ENCODE measurements at places on chromosomes 6 and 20.
A peak's percentile ranks its signal among the peaks of the same experiment; 100 is the strongest.

GRCh38 chr20:50111120-50111828 is 1.7 kb downstream of the UBE2V1 start:
- peak; percentile 64 for DNase-seq

DNA sequence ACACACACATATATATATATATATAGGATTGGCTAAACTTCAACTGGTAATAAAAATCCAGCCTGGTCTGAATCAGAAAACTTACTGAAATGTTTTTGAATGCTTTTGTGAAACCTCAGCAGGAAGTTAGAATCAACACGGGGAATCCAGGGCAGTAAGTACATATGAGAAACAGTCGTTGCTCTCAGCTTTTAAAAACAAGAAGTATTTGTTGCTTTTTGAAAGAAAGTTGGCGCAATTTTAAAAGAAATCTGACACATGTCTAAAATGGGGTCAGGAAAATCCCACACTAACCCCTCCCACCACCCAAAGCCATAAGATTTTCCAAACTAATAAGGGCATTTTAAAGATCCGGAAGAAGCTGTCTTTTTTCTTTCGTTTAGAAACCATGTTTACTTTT is 11.5 kb upstream of the CCDC170 start:
- no peak for DNase-seq

- no peak for DNase-seq
These were observed 52.5 kb downstream of the HIVEP2 start for GRCh38 chr6:142892254-142893021.

GRCh38 chr6:1409774-1410465 is 20.5 kb downstream of the FOXF2 start:
- DNase-seq: no peak

GRCh38 chr6:14079971-14080370 is 37.6 kb upstream of the CD83 start:
- no peak for DNase-seq

DNA sequence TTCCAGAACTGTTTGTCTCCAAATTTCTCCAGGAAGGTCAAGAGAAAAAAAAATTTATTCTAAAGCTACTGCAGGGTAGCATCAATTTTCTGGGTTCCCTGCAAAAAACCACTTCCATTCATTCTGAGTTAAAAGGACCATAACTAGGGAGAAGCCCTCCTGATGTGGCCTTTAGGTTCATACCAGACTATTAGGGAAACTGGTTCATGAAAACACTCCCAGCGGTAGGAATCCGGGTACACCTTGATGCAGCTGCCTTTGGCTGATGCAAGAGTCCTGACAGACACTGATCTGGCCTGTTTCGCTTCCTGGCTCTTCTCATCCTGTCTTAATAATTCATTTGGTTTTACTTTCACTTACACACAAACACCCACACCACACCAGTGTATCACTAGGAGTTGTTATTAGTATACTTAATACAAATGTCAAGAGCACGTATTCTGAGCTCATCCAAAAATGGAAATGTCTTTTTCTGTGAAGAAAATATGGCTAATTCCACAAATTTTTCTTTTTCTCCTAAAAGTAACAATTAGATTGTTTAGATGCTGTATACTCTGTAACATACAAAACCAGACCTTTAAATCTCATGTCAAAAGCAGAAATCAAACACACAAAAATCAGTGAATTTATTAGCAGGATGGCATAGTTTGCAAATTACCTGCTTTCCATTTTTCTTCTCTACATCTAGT is 38.4 kb upstream of the ARHGAP18 start:
- DNase-seq: peak; percentile 93

- no peak for DNase-seq
These were observed 12.3 kb downstream of the DCBLD1 start for GRCh38 chr6:117494694-117495318.

DNA sequence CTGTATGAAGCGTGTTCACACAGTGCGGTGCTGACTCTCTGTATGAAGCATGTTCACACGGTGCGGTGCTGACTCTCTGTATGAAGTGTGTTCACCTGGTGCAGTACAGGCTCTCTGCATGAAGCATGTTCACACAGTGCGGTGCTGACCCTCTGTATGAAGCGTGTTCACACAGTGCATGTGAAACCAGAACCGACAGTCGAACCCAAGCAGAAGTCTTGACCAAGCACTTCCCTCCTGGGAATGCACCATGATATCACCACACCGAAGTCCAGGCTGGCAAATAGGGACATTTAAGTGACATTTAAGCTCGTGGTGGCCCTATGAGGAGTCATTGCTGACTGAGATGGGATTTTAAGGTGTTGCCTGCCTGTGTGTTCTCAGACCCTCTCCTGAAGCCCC is 11.3 kb upstream of the SERPINB1 start:
- no peak for DNase-seq

DNA sequence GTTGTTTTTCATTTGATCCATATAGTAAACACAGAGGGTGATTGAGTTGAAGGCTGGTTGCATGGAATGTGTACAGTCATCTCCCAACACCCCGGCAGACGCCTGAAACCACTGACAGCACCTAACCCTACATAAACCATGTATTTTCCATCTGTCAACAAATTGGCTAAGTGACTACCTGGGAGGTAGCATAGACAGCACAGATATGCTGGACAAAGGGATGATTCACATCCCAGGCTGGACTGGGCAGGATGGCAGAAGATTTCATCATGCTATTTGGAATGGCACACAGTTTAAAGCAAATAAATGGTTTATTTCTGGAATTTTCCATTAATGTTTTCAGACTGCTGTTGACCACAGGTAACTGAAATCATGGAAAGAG is 4.4 kb upstream of the VIP start:
- DNase-seq: peak; percentile 66

DNA sequence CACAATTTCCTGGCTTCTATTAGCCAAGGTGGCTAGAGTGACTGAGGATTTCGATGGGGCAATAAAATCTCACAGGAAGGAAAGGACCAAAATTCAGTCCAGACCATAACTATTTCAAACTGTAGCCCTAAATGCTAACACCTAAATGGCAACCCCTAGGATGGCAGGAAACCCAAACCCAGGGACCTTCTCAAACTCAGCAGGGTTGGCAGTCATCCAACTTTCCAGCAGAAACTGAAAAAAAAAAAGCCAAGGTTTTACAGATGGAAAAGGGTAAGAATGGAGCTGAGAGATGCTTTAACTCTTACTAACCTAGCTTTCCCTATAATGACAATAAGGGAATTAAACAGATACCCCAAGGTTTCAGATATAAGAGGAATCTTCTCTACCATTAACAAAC is 10.5 kb downstream of the IBTK start:
- peak; percentile 7 for DNase-seq

DNA sequence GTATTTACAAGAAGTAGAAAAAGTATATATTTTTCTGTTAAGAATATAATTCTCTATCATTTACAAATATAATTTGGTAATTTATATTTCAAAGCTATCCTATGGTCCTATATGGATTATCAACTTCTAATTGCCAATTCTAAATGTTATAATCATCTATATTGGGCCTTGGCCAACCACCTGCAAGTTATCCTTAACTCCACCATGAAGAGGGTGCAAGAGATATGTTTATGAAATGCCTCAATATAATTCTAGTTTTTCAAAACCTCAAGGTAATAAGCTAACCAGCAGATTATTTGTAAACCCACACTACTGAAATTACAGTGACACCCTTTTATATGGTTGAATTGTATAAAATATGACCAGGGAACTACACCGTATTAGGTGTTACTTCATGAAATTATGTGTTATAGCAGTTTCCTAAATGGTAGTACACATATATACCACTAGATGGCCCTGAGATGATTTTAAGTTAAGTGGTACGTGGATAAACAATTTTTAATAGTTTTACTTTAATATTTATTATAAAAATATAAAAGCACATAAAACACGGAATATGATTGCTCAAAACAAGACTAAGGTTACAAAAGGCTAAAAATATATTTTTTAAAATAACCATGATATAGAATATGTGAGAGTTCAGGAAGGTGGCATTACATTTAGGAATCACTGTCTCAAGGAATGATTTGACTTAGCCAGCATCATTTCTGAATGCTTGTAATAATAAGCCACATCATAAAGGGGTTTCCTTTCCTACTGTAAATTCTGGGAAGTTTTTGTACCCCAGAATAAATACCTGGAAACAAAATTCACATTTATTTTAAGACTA is 9.8 kb upstream of the PNISR start:
- peak; percentile 39 for DNase-seq

DNA sequence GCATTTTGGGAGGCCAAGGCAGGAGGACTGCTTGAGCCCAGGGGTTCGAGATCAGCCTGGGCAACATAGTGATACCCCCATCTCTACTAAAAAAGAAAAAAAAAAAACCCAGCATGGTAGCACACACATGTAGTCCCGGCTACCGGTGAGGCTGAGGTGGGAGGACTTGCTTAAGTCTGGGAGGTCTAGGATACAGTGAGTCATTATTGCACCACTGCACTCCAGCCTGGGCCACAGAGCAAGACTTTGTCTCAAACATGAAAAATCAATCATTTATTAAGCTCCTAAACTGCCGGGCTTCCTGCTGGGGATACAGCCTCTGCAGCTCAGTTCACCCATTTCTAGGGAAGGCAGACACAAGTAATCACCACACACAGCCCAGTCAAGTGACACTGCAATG is 7.3 kb upstream of the USP45 start:
- peak; percentile 77 for DNase-seq

DNA sequence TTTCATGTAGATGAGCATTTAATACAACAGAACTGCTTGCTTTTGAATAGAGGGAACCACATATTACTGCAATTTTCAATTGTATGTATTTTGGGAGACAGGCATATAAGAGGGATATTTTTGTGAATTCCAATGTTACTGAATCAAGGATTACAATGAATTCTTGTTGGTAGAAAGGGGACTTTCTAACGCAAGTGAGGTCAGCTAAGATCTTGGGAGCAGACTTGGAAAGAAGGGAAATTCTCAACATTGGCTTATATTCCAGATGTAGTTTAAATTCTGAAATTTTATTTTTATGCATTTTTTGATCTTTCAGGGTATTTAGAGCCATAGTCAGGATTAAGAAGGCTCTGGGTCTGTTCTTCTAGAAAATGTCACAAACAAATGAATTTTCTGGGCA is 43.3 kb upstream of the CTAGE9 start:
- no peak for DNase-seq

DNA sequence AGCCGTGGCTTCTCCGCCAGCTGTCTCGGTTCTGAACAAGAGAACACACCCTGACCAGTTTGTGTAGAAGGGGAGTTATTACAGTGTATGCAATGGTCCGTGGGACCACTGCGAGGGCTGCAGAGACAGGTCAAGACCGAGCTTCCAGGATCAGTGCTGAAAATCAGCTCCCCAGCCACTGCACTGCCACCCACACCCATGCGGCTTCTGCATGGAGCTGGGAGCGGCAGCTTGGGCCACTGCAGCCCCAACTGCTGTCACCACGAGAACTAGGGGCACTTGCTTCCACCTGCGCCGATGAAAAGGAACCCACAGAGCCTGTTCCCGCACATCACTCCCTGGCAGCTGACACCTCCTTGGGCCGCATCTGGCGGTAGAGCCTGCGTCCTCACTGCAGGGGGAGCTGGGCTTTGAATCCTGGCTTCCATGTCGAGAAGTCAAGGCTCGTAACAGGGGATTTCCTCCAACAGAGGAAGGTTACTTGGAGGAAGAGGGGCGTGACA is 56.2 kb downstream of the TMEM242 start:
- no peak for DNase-seq

GRCh38 chr6:28914941-28915340 is 8.8 kb downstream of the TRIM27 start:
- no peak for DNase-seq

GRCh38 chr20:252801-253200 is 4.7 kb upstream of the DEFB132 start:
- DNase-seq: no peak

- DNase-seq: no peak
These were observed 3.1 kb downstream of the RHAG start for GRCh38 chr6:49633541-49633940.

- DNase-seq: peak; percentile 96
These were observed 22.6 kb upstream of the RIN2 start for GRCh38 chr20:19735446-19735845.
